Stimulated activated CD4-positive, alpha-beta T cell treated with anti-CD3 and anti-CD28 coated beads, TNF-alpha, amount 100 ng/mL, for 48 hours (primary cell): ENCODE measurements at places on chromosomes 2 and 18.
A peak's percentile ranks its signal among the peaks of the same experiment; 100 is the strongest.

DNA sequence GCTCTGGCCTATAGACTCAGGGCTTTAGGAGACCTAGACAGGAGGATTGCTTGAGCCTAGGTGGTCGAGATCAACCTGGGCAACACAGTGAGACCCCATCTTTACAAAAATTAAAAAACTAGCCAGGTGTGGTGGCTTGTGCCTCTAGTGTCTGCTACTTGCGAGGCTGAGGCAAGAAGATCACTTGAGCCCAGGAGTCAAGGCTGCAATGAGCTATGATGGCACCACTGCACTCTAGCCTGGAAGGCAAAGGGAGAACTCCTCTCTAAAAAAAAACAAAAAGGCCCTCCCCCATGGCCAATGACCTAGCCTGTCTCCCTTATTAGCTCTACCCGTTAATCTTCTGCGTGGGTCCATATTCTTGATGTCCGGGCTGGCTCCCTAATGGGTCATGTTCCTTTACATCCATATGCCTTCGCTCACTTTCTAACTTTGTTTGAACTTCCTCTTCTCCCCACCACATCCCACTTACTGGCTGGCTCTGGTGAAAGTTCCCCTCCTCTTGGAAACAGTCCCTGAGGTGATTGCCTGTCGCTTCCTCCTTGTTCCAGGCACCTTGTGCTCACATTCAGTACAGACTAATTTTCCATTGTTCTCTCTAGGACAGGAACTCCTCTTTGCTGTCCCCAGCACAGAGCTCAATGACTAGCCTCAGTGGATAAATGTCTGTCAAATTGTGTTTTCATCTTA lies 103.0 kb downstream of the AFF3 start:
- DNase-seq, result no peak

DNA sequence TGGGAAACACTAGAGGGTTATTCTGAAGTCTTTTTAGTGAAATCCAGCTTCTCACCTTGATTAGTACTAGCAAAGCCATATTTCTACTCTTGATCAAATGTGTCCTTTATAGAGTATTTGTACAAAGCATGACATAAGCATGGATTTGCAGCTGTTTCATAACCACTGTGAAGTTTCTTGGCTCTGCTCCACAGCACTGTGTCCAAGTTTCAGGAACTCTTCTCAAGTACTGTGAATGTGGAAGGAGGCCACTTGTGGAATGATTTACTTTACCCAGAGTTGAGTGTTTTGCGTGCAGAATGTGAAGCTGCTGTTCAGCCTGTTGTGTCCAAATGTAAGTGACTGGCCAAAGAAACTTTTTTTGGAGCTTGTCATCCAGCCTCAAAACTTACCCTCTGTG lies 16.2 kb upstream of the MAPRE2 start:
- DNase-seq, result no peak

DNA sequence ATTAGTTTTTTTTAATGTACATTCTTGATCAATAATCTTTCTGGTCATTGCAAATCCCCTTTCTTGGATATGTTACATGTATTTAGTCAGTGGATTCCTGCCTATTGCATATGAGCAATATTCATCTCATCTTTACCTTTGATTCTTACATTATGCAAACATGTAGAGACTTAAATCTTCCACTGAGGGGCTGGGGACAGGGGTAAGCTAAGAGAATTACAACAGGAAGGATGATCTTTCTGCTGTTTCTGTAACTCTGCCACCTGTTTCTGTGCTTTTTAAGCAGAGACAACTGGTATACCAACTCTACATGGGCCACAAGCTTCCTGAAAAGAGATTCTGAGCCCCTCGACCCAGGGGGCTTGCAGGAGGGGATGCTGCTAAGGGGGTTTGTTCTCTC lies 68.6 kb downstream of the RND3 start:
- no peak for DNase-seq

GRCh38 chr2:121304941-121305340 lies 19.9 kb upstream of the TFCP2L1 start:
- no peak for DNase-seq

- DNase-seq, result no peak
Measured at GRCh38 chr18:38884050-38884449, 1318.5 kb upstream of the CELF4 start.

GRCh38 chr2:25129901-25130520 lies 38.4 kb downstream of the POMC start:
- no peak for DNase-seq

DNA sequence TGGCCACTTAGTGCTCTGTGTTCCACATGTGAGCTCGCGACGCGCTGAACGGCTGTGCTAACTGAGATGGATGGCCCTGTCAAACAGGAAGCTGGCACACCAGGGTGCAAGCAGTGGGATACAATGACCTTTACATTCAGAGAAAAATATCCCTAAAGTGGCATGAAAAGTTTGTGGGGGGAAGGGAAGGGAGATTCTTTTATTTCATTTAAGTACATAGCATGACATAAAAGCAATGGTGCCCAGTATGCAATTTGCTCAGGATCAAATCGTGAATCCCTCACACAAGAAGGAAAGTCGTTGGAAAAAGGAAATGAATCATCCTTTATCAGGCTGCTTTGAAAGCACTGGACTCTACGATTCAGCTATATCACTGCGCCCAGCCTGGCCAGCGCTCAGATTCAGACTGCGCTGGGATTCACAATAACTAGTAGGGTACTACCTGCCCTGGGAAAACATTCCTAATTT lies 26.0 kb downstream of the SATB2 start:
- DNase-seq, result no peak

GRCh38 chr2:31238126-31238905 lies 4.4 kb downstream of the EHD3 start:
- DNase-seq, result no peak

GRCh38 chr18:66553824-66554223 lies 50.1 kb downstream of the CDH19 start:
- no peak for DNase-seq

DNA sequence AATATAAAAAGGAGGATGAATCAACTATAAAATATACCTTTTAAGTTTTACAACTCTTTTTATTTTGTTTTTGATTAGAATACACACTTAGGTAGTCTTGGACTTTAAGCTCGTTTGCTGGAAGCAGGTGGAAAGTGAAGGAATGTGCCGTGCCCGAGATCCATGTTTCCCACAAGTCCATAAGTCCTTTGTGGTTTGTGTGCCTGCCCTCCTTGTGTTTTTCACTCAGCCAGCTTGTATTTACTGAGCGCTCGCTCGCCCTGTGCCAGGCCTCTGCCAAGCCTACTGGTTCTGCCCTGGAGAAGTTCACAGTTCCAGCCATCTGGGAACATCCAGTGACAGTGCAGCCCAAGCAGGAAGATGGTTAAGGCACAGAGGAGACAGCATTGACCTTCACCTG lies 142.6 kb downstream of the MGAT5 start:
- no peak for DNase-seq

- no peak for DNase-seq
Measured at GRCh38 chr2:136251885-136252585, 134.1 kb upstream of the CXCR4 start.

DNA sequence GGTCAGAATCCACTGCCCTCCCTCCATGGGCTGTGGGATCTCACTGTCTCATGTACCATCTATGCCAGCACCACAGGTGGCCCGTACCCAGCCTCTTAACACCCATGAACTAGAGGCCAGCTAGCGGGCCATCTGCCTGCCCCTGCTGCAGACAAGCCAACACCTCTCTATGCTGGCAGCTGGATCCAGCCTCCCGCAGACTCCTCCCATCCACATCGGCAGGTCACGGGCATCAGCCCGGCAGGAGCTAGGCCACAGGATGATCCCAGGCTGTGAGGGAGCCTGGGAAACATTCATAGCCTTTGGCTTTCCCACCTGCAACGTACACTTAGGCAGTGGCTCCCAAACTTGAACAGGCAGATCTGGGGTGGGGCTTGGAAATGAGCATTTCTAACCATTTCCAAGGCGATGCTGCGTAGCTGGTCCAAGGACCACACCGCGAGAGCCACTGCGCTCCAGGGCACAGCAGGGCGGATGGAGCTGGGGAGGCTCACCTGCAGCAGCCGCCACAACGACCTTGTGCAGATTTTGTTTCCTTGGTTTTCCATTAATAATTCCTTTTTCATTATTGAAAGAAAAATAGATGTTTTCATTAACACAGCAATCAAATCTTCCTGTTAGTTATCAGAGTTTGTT lies 114.7 kb downstream of the KCNF1 start:
- DNase-seq, result no peak

- DNase-seq, result no peak
Measured at GRCh38 chr2:64463781-64464180, 9.8 kb downstream of the LGALSL start.

DNA sequence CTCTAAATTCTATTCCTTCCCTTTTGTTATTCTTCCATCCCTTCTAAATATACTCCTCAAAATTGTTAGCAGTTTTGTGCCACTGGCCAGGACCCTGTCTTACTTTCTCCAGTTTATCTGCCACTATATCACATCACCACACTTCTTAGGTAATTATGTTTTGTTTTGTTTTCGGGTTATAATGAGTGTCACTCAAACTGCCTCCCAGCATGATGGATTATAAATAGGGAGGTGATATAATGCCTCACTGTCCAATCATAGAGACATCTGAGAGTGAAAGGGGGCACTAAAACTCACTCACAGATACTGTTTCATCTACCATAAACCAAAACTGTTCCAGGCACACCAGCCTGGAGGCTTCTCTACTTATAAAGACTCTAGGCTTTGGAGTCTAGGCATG lies 3.5 kb downstream of the RSAD2 start:
- no peak for DNase-seq

- DNase-seq, result no peak
Measured at GRCh38 chr2:164717000-164717803, 95.9 kb upstream of the GRB14 start.

DNA sequence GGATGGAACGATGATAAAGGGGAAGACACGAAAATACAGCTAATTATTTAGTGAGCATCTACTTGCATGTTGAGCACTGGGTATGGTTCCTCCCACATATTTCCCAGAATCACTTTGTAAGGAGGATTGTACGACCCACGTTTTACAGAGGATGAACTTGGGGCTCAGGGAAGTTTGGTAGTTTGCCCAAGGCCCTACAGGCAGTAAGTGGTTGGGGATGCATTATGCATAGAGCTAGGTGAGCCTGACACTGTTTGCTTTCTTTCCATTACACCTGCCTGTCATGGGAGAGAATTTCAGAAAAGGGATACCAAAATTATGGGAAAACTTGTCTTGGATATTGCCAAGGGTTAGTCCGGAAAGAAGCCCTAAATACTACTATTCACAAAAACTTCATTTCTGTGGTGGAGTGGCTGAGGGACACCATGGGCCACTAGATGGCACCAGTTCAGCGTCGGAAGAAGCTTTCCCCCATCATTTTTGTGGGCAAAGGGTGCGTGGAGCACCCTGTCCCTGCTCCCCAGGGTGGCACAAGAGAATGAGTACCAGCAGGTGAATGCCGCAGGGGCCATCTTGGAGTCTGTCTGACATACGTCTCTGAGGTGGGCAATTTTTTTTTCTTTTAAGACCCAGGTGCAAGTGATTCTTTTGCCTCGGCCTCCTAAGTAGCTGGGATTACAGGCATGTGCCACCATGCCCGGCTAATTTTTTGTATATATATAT lies 23.5 kb upstream of the C18orf32 start:
- DNase-seq, result peak; percentile 17

- no peak for DNase-seq
Measured at GRCh38 chr2:138510319-138510718, 8.7 kb downstream of the SPOPL start.

DNA sequence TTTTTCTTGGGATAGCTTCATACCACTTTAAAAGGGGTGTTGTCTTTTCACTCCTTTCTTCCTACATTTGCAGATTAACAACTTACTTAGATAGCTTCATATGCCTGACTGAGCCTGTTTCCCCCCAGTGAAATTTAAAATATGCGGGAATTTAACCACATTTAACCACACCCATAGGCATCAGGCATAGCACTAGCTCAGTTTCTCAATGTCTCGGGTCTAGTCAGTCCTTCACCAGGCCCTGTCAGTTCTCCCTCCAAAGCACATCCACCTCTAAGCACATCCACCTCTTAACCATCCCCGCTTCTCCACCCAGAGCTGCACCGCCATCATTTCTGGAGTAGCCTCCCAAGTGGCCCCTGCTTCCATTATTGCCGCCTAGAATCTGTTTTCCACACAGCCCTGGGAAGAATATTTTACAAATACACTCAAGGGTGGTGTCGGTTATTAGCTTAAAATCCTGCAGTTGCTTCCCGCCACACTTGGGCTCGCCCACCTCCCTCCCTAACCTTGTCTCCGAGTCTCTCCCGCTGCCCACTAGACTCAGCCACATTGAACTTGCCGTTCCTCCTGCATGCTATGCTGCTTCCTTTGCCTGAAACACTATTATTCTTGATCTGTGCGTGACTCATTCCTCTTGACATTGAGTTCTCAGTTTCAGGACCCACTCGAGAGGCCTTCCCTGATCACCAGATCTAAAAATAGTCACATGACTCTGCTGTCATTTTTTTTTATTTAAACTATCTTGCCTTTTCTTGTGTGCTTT lies 68.3 kb downstream of the SPTBN1 start:
- DNase-seq, result peak; percentile 14

- DNase-seq, result no peak
Measured at GRCh38 chr2:165864296-165864695, 70.2 kb upstream of the GALNT3 start.
